ENCODE measurements at places on chromosomes 2 and 18.

DNA sequence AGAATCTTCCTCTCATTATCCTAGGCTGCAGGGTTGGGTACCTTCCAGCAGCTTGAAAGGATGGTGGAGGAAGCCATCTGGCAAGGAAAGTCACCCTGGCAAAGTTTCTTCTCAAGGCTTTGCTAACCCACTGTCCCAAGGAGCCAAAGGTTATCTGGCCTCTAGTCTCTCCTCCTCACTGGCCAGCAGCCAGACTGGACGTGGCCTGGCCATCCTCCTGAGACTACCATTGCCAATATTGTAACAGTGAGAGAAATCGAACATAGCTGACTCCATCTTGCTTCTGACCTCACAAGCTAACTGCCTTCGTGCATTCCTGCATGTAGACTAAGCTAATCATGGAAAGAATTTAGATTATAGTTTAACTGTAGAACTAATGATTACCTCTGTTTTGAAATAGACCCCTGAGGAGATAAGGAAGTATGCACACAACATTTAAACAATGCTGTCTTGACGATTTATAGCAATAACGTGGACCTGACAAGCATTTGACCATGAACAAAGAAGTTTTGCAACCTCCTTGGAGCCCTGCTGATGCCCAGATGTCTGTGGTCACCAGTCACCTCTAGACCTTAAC lies 7.8 kb upstream of the ANXA4 start:
- DNase-seq, result no peak

- DNase-seq, result no peak
These were observed 3.1 kb downstream of the ASTL start for GRCh38 chr2:96135171-96135570.

DNA sequence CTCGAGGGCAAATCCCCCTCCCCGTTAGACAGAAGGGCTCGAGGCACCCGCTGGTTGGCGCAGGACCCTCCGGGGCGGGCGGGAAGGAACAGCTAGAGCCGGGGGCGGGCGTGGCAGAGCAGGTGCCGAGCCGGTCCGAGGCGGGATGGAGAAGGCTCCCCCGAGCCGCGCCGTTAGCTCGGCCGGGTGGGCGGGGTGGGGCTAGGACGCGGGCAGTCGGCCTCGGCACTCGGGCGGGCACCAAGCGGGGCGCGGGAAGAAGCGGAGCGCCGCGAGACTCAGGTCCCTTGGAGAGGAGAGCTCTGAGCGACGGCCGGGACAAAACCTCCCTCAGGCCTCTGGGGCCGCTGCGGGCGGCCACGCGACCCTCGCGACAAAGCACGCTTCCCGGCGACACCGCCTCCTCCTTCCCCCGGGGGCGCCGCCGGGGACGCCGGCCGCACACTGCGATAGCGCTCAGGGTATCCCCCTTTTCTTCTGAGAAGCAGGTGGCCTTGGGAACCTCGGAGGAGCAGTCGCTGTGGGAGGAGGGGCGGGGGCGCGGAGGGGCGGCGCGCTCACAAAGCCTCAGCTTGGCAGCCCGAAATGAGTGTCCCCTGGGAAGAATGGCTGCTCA lies 721 bp downstream of the FHOD3 start:
- DNase-seq, result no peak

DNA sequence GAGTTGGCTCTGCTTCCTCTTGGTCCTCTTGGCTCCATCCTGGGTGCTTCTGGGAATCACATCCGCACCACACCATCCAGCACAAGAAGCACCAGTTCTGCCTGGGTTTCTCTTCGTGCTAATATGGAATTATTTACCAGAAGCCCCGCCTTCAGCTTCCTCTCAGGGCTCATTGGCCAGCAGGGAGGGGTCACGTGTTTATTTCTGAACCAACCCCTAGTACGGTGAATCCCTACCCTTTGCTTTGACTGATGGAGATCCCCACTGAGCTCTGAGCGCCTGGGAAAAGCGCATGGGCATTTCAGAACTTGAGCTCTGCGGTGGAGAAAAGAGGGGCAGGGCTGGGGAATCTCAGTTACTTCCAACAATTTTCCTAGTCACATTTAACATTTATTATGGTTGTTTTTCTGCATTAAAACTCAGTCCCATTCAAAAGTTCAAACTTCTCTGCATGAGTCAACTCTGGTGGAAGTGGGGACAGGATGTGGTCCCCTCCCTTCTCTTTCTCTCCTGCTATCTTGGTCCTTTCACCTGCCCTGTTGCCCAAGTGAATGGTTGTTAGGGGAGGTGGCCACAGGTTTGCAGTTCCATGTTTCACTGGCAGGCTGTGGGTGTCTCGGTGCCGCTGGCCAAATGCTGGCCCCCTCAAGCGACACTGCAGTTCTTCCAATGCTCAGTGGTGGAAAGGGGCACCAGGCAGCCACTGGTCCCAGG lies 76.4 kb upstream of the TTC39C start:
- no peak for DNase-seq

GRCh38 chr2:208643145-208643544 lies 236.6 kb downstream of the PTH2R start:
- DNase-seq, result no peak

DNA sequence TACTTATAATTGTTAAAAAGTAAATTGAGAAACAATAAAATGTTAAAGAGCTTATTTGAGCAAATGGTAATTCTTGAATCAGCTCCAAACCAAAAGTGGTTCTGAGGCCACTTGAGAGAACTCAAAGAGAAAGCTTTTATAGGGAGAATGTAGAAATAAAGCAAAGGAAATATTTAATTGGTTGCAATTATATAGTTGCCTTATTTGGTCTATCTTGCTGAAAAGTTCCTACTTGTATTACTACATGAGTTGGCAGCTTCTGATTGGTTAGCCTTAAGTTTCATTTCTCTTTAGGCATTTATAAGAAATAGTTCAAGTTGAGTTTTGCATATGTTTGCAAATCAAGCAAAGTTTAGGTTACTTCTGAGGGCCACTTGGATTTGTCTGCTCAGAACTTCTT lies 38.1 kb downstream of the SCN2A start:
- DNase-seq, result no peak

DNA sequence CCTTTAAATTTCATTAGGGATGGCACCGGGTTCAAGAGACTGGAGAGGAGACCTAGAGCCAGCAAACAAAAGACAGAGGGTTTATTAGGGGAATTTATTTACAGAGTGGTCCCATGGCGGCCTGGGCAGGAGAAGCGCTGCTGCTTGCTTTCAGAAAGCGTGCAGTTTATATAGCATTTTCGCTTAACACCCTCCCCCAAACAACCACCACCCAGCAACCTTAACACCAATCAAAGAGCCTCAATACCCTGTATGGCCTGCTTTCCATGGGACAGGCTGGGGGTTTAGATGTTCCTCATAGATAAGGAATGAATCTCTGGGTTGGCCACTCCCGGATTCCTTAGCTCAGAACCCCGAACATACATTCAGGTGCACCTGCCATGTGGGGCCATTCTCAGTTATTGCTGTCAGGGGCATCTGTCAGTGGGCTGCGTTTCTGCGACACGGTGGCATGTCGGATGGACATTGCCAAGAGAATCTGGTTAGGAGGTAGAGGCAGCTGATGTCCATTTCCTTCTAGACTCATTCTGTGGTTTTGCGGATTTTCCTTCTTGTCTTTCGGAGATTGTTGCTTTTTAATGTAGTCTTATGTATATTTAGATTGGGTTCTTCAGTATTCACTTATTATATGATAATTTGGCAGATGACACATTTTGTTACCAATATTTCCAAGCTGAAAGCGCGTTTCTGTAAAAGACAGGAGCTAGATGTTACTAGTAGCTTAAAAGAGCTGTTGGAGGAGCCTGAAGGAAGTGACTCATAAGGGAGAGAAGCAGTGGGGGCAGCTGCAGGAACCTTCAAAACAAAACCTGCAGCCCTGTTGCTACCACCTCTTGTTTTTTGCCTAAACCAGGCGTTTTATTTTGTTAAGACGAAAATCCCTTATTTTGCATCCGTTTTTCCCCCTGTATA lies 7.2 kb downstream of the AGAP1 start:
- no peak for DNase-seq

Measured in left ventricle myocardium inferior (tissue), 1 donor.